ENCODE measurements at places on chromosomes 7 and 10.

- DNase-seq = no peak
Observed at GRCh38 chr10:130607366-130607765, 471.2 kb downstream of the GLRX3 start.

DNA sequence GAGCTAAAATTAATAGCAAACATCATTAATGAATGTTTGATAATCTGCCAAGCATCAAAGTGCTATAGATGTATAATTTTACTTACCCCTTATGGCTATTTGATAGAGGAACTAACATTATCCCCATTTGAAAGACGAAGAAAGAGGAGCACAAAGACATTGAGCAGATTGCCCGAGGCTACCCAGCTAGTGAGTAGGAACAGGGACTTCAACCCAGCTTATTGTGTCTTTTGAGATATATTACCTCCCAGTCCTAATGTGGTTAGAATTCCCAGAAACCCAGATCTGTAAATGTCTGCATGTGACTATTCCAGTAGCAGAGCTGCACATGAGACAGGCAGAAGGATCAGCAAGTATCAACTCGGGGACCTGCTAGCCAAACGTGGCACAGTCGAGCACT is 160.1 kb upstream of the AOAH start:
- no peak for DNase-seq

DNA sequence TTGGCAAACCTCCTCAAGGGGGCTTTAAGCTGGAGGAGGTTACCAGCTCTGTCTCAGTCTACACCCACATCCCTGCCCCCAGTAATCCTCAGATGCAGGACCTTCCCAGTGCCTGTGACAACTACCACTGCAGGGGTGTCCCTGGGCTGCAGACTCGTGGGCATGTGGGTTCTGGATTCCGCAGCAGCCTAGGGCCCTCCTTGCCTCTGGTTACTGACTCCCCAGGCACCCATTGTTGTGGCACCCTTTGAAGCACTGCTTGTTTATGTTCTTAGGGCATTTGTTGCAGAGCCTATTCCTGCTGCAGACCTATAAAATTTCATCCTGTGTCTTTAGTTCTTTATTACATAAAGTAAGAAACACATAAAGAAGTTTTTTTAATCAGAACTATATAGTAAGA is 51.1 kb upstream of the GJD4 start:
- no peak for DNase-seq

DNA sequence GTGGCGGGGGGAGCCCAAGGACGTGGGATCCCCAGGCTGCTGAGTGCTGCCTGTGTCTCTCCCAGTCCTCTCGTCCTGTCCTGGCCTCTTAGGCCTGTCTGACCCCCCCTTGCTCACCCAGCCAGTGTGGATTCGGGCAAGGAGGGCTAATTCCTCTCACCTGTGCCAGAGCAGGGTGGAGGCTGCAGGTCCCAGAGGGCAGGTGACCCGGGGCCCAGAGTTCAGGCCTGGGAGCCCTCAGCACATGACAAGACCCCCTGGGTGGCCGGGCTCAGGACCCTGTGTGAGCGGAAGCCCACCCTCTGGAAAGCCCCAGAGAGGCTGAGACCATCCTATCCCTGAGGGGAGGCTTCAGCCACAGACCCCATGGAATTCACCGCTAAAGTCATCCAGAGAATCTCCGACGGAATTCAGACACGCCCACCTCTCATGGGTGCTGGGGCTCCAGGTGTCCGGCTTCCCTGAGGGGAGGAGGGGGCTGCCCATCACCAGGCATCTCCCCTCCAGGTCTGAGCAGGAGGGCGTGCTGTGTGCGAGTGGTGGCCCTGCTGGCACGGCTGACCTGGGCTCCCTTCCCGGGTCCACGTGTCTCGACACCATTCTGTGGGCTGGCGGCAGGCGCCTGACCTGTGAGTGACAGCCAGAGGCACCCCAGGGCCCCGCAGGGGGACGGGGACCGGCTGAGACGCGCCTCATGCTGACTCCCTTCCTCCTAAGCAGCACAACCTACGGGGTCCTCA is 5.0 kb downstream of the KNDC1 start:
- DNase-seq = no peak

GRCh38 chr7:22983257-22983855 is 30.6 kb downstream of the HYCC1 start:
- DNase-seq = no peak

GRCh38 chr7:105241198-105241597 is 147.5 kb downstream of the SRPK2 start:
- DNase-seq = no peak

DNA sequence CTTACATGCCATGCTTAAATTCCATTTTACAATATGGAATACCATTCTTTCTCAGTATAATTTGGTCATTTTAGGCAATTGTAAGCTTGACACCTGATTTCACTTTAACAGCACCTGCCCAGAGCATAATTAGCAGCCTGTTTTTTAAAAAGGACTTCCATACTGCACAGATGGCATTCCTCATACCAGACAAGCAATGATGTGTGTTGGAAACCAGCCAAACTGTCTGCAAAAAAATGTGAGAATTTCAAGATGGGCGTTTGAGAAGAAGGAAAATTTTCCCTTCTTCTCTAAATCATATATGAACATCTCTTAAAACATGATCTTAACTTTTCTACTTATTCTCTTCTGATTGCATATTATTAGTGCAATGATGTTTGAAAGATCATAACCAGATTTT is 40.4 kb upstream of the AGMO start:
- DNase-seq = no peak

DNA sequence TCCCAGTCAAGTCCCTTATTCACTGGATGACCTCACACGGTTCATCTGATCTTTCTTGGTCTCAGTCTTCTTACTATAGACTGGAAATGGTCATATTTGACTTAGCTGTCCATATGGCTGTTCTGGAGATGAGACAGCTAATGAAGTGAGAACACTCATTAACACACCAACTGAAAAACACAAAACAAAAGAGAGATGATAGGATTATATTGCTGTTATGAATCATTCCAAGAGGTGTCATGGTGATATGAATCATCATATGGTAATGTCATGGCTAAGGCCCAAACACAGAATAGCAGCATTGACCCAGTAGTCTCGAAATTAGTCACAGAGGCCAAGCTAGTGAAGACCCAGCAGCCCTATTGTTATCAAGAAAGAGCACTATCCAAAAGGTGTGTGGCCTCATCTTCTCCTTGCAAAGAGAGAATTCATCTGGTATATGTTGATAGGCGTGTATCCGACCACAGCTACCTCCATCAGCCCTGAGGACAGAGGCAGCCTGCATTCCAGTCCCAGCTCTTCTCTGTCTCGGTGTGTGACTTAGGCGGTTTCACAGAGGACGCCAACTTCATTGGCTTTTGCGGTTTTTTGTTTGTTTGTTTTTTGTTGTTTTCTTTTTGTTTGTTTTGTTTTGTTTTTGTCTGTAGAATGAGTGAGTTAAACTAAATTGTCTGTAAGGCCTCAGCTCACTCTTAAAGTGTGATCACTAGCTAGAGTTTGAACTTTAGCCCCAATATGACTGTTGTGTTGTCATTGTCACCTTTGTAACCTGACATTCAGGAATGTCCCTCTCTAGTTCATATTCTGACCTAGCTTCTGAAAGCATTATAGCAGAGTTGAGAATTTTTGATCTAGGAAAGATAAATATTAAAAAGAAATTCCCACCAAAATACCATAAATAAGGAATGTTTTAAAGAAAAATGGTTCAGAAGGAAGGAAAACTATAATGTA is 97.4 kb upstream of the PDCD4 start:
- peak; percentile 34 for DNase-seq

- DNase-seq = no peak
Observed at GRCh38 chr10:75911426-75911825, 480.0 kb downstream of the LRMDA start.

DNA sequence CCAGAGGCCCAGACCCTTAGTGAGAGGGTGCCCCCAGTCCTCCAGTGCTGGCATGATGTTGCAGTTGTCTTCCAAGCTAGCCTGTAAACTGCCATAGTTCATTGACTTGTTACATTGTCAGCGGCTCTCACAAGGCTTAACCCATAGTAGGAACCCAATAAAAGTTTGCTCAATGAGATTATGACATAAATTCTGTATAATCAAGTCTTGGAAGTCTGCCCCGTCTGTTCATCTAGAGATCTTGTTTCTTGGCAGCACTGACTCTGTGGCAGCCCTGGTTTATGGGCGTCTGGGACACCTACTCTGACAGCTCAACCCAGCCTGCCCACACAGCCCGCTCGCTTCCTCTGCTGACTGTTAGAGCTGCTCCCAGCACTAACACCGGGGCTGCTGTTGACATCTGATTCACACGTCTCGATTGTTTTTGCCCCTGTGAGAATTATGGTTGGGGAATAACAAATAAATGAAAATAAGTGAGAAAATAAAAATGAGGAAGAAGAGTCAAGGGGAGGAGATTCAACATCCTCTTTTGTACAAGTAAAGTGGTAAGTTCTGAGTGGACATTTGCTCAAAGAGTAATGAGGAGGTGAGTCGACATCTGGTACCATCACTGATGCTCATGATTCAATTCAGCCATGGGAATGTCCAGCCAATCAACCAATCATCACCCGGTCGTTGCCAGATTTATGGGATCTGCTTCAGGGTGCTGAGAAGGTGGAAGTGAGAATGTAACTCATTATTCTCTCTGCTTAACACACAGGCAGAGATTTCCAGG is 160.8 kb downstream of the SPAG6 start:
- DNase-seq = peak; percentile 38

GRCh38 chr10:28842321-28842720 is 165.0 kb downstream of the BAMBI start:
- DNase-seq = no peak

- DNase-seq = no peak
Observed at GRCh38 chr7:30918676-30919075, 7.0 kb downstream of the AQP1 start.

DNA sequence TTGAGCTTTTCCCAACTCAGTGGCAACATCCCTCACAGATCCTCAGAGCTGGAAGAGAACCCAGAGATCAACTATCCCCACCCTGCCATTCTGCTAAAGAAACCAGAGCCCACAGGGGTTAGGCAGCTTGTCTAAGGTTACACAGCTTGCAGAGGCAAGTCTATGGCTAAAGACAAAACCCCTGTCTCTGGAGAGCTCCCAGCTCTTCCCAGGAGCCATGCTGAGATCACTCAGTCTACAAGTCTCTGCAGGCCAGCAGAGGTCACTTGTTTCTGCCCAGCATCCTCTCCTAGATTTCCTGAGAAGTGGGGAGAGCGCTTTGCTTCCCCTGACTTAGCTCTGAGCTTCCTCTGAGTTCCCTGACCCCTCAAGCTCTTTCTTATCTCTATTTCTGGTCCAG is 28.5 kb upstream of the LOXL4 start:
- DNase-seq = no peak

- DNase-seq = no peak
Observed at GRCh38 chr10:67815571-67816059, 22.4 kb downstream of the DNAJC12 start.

DNA sequence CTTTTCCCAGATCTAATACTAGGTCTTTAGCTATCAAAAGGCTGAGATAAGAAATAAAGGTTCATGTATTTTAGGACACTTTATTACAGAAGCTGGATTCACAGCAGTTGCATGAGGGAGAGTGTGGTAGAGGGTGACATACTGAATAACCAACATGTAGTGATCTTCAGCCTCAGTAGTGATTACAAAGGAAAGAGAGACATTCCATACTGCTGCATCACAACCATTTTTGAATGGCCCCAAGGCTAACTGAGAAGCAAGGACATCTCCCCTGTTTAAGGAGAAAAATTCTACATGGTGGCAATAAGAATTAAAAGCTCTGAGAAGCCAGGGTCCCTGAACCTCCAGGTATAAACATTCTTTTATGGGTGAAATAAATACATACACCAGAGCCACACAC is 35.3 kb downstream of the COG5 start:
- no peak for DNase-seq

- no peak for DNase-seq
Observed at GRCh38 chr7:49927631-49928030, 154.2 kb downstream of the VWC2 start.

GRCh38 chr10:10598297-10598696 is 419.4 kb upstream of the CELF2 start:
- DNase-seq = no peak

DNA sequence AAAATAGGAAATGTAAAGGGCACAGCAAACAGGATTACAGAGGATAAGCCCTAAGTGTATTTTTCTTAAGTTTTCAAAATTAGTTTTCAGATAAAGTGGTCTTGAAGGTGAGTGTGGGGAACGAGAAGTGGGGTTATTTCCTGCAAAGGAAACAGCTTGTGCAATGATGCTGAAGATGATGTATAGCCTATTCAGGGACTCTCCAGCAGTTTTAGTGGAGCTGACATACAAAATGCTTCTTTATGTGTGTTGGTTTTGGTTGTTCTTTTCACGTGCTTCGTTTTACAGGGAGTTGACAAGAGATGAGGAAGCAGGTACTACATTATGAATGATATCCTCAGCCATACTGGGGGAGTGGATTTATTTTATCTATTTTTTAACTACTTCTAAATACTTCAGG is 20.5 kb downstream of the CASD1 start:
- DNase-seq = no peak

DNA sequence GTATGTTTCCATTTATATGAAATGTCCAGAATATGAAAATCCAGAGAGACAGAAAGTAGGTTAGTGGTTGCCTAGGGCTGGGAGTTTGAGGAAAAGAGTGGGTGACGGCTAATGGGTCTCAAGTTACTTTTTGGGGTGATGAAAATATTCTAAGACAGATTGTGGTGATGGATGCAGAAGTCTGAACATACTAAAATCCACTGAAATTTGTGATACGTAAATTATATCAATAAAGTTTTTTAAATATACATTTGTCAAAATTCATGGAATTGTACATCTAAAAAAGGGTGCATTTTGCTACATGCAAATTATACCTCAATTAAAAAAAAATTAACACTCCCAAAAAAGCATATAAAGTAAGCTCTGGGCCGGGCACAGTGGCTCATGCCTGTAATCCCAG is 9.4 kb downstream of the DDIT4 start:
- DNase-seq = no peak

DNA sequence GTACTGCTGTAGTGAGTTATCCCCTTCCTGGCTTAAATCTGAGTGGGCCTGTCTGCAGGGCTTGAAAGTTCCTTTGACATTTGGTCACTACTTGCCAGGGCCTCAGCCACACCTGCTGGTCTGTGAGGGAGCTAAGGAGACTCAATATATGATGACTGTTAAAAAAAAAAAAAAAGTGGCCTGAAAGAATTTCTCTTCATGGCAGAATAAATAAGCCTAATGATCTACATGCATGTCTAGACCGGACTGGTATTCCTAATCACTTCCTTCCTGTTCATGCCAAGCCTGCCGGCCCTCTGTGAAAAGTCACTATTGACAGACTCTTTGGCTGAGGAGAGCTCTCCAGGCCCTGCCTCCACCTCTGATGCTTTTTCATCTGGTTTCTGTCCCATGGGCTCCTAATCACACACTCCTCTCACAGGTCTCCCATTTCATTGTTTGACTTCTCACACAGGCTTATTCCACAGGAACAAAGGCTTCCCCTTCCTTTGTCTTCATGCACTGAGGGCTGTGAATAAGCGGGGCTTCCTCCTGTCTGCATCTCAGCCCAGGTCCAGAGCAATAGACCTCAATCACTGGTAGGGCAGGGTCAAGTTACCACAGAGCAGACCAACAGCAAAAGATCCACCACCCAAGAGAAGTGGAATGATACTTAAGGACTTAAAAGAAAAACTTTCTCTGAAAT is 99.1 kb upstream of the SEC61G start:
- DNase-seq = no peak

- DNase-seq = no peak
Observed at GRCh38 chr7:100010901-100011300, 4.5 kb upstream of the ZKSCAN1 start.

GRCh38 chr7:38660427-38661099 is 29.4 kb upstream of the AMPH start:
- no peak for DNase-seq

- no peak for DNase-seq
Observed at GRCh38 chr7:92293896-92294590, 48.3 kb downstream of the ANKIB1 start.

Data from stimulated activated naive CD4-positive, alpha-beta T cell treated with Interleukin-2 at 50 U/mL for 16 hours (primary cell).